ENCODE measurements at places on chromosomes 12 and 14.

DNA sequence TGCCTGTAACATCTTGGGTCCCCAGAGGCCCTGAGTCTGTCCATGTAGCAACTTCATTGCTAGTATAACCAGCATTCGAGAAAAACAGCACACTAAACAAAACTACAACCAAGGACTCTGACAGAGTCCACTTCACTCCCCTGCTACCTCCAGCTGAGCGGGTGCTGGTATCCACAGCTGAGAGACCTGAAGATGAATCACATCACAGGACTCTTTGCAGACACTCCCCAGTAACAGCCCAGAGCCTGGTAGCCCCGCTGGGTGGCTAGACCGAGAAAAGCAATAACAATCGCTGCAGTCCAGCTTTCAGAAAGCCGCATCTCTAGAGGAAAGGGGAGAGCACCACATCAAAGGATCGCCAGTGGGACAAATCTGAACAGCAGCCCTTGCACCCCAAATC is 9.0 kb upstream of the IQSEC3 start:
- DNase-seq, result no peak

DNA sequence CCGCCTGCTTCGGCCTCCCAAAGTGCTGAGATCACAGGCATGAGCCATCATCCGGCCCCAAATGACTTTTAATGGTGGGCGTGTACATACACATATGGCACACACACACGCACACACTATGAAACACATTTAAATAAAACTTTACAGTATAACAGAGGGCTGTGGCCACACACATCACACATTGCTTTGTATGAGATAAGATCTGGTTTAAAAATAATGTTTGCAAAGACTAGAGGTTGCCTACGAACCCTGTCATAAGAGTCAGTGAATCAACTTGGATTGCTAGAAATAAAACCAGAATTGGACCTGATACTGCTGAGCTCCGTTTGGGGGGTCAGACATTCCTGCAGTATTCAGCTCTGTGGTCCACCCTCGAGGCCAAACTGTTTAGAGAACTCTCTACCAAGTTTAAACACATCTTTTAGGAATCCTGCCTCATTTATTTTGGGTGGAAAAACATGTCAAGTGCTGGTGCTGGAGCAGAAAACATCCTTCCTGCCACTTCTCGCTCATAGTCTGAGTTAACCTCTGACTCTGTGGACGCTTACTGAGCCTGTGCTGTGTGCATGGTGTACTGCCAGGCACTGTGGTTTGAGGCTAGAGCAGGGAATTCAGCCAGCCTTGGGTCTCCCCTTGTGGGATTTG is 47.8 kb upstream of the EML1 start:
- no peak for DNase-seq

DNA sequence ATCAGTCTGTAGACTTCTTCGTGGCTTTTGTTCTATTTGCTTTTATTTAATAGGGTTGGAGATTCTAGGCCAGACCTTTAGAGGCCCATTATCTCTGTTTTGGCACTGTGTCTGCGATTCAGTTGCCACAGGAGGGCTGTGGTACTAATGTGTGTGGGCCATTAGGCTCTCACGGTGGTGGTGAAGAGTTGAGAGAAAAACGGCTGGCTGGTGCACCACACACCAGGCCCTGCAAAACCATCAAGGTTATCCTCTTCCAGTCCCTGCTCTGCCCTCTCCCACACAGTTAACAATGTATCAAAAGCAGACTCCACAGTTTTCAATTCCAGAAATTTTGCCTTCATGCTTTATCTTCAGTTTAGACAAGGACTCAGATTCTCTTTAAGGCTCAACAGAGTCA is 97.7 kb downstream of the MYF5 start:
- DNase-seq, result no peak

DNA sequence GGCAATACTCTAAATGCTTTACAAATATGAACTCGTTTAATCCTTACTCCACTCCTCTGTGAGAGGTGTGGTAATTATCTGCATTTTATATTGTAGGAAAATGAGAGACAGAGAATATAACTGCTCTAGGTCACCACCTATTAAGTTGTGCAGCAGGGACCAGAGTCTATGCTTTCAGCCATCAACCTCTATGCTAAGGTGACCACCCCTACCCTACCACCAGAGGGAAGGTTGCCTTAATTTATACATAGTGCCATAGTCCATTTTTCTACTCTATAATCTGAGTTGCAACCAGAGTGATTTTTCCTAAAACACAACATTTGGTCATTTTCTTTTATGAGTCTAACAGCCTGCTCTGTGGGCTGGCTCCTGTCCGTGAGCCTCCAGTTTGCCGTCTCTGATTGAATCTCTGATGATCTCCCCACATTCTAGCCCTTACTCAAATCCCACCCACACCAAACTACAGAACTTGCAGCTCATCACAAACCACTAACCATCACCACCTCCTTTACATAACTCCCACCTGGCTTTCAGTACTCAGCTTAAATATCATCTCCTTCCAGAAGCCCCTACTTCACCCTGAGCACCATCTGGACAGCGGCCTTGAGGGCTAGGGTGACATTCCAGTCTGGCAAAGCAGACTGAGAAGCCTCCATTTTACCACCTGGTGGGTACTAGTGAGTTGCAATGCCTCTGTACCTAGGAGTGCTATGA is 126.6 kb downstream of the PPM1H start:
- DNase-seq, result no peak

DNA sequence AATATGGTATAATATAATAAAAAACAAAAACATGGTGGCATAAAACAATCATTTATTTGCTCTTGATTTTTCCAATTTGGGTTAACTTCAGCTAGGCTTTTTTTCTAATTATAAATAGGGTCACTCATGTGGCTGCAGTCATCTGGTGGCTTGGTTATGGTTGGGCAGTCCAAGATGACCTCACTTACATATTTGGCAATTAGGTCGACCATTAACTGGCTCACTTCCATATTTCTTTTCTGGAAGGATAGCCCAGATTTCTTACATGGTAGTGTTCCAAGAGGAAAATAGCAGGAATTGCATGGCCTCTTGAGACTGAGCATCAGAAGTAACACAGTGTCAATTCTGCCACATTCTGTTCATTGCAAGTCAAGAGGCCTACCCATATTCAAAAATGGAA is 153.4 kb downstream of the FUT8 start:
- no peak for DNase-seq

DNA sequence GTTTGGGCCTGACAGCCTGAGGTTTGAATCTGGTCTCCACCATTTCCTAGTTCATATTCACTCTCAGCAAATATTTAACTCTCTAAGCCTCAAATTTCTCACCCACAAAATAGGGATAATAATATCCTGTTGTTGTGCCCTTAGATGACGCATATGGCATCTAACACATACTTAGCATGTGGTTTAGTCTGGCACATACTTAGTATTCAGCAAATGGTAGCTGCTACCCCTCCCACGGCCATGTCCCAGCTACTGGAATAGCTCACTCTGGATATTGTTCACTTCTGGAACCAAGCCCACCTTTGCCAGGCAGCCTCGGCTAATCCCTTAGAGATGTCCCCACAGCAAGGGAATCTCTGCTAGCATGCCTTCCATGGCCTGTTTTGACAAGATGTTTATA is 53.3 kb downstream of the BICD1 start:
- DNase-seq, result no peak

DNA sequence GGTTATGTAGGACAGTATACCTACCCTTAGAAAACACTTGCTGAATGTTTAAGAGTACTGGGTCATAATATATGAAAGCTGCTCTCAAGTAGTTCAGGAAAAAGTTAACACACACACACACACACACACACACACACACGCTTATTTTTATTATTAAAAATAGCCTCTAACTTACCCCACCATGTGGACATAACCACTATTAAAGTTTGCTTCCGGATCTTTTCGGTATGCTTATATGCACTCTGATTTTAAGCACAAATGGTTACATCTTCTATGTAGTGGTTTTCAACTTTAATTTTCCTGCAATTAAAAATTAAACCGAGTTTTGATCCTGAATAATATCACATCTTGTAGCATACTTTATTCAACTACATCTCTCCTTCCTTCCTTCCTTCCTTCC is 84.9 kb upstream of the TRAF3 start:
- no peak for DNase-seq

- peak; percentile 17 for DNase-seq
Observed at GRCh38 chr14:67360470-67361206, 510 bp downstream of the EIF2S1 start.

- no peak for DNase-seq
Observed at GRCh38 chr14:74824997-74825396, 50.9 kb downstream of the PROX2 start.

- DNase-seq, result no peak
Observed at GRCh38 chr14:95609398-95609990, 74.6 kb downstream of the GLRX5 start.

GRCh38 chr14:92500491-92500941 is 13.1 kb upstream of the RIN3 start:
- DNase-seq, result no peak

GRCh38 chr14:76484355-76484754 is 108.4 kb downstream of the ESRRB start:
- no peak for DNase-seq

DNA sequence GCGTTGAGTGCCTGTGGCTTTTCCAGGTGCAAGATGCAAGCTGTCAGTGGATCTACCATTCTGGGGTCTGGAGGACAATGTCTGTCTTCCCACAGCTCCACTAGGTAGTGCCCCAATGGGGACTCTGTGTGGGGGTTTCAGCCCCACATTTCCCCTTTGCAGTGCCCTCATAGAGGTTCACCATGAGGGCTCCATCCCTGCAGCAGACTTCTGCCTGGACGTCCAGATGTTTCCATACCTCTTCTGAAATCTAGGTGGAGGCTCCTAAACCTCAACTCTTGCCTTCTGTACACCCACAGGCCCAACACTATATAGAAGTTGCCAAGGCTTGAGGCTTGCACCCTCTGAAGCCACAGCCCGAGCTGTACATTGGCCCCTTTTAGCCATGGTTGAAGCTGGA is 52.9 kb downstream of the PRKCH start:
- no peak for DNase-seq

DNA sequence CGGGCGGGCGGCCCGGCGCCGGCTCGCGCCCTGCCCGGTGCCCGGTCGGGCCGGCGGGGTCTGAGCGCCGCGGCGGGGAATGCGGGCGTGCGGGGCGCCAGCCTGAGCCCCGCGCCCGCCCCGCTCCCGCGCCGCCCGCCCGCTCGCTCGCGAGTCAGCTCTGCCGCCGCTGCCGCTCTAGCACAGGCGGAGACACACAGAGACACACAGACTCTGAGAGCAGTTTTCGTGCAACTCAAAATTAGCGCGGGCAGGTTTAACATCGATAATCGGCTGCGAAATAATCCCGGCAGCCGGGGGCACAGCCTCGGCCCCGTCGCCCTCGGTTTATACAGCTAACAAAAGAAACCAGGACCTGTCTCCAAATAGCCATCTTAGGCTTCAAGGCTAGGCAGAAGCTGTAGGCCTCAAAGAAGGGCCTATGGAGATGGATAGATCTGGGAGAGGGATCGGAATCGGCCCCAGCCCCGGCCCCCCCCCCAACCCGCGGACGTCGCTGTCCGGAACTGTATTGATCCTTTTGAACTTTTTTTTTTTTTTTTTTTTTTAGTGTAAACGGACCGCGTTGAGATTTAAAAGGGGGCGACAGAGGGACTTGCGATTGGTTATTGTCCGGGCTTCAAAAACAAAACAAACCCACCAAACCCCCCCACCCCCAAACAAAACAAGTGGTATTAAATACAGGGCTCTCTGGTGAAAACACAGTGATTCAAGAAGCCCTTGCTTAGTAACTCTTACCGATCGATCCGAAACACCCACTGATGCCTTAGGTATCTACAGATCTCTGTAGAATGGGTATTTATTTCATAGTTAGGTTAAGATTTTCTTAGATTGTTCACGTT is 1.1 kb downstream of the ARID2 start:
- DNase-seq, result peak; percentile 29

GRCh38 chr12:22101749-22102243 is 55.8 kb downstream of the CMAS start:
- no peak for DNase-seq

GRCh38 chr12:49015196-49015595 is 3.4 kb downstream of the PRKAG1 start:
- DNase-seq, result no peak

- DNase-seq, result no peak
Observed at GRCh38 chr12:122538496-122538895, 11.4 kb downstream of the KNTC1 start.
